ENCODE measurements at places on chromosomes 16 and 17. TPM values are rescaled to one million over a fixed set of nuclear protein-coding genes. Genes with fewer than 3 reads are reported as not detected.

ZNF19 gene
- total RNA-seq = 1.9 TPM

CHRNE gene
- 0.41 TPM for total RNA-seq

STAC2 gene
- total RNA-seq = 2.9 TPM

FOXF1 gene
- 0.05 TPM for total RNA-seq

LRRC46 gene
- 0.30 TPM for total RNA-seq

SLX4 gene
- total RNA-seq = 3.3 TPM

TRIM16 gene
- total RNA-seq = 31.9 TPM
